ENCODE measurements at places on chromosomes 1 and 21. TPM values are rescaled to one million over a fixed set of nuclear protein-coding genes. Genes with fewer than 3 reads are reported as not detected.

DNA sequence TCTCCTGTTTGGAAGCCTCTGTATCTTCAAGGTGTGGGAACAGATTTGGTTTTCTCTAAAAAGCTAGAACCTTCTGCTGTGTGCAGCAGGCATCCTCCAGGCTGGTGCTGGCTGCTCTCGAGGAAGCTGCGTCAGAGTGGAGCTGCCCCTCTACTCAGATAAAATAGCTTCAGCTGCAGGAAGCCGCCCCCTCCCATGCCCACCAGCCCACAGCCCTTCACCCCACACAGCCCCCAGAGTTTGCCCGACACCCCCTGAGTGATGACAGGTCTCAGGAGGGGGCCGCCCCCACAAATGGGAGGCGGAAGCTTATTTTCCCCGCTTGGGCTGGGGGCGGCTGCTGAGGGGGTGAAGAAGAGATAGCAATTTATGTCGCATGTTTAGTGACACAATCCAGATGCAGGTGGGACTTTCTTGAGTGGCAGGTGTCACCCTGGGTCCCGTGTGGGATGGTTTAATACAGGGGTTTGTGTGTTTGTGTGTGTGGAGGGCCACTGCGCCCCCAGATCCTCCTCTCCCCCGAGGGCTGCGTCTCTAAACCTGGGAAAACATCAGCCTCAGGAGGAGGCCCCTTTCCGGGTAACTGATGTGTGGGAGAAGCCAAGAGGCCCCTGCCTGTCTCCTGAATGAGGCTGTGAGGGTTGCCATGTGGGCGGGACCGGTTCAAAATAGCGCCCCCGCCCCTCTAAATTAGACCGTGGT lies 55.4 kb downstream of the STUM start:
- no peak for DNase-seq

DNA sequence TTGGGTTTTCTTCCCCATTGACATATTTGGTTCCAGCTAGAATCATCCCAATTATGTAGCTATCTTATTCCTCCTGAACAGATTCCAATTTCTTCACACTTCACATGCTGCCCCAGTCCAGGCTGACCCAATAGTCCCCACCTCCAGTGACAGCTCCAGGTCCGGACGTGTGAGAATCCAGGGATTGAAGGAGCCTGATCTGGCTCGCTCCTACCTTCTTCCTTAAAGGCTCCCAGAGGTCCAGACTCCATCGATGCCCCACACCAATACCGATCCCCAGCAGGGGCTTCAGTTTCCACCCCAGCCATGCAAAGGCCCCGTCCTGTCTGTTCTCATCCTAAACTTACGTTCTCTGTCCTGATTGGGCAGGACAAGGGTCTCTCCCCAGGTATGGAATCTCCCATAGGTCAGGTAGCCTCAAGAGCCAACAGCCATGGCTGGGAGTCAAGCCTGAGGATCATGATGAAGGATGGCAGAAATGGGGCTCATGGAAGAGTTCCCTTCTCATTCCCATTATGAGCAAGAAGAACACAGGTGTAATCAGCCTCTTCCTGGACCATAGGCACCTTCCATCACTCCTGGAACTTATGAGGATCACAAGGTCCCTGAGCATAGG lies 20.4 kb upstream of the SLAMF9 start:
- DNase-seq = no peak

- DNase-seq = no peak
These were observed 11.0 kb downstream of the PRDM15 start for GRCh38 chr21:41868062-41868710.

GRCh38 chr21:17759511-17760178 lies 59.5 kb downstream of the C21orf91 start:
- no peak for DNase-seq

DNA sequence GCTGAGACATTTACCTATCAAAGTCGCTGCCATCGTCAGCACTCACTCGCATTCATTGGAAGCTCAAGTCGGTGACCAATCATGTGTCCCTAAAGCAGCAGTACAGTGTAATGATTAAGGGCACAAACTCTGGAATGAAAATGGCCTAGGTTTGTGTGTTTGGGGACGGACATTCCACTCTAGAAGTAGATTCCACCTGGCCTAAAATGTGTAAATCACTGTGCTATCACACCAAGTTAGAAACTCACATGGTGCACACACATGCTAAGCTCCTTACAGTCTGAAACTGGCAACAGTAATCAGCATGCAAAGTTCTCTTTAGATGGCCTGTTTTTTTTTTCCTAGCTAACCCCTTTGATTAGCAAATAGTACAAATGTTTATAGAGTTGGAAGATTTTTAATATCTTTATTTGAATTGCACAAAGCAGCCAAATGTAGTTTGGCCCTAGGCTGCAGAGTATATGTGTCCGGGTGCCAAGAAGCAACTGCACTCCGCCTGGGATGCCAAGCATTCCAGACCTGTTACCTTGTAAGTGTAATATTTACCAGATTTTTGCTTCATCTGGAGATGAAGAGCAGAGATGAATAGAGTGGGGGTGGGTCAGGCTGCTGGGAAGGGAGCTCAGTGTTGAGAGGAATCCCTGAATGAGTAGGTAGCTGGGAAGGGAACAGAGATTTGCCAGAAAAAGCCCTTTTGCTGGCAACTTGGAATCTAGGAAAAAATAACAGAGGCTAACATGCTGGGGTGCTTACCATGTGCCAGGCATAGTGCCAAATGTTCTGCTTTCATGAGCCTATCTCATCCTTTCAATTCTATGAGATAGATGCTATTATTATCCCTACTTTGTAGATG lies 35.2 kb downstream of the TGFB2 start:
- DNase-seq = peak; percentile 63

- no peak for DNase-seq
These were observed 84.2 kb downstream of the PCP4 start for GRCh38 chr21:39951183-39952101.

- no peak for DNase-seq
These were observed 20.7 kb upstream of the CR2 start for GRCh38 chr1:207433435-207433834.

GRCh38 chr1:246647113-246647512 lies 77.1 kb upstream of the SCCPDH start:
- DNase-seq = peak; percentile 46

- DNase-seq = no peak
These were observed 182.1 kb upstream of the ADAMTS5 start for GRCh38 chr21:27149034-27149433.

DNA sequence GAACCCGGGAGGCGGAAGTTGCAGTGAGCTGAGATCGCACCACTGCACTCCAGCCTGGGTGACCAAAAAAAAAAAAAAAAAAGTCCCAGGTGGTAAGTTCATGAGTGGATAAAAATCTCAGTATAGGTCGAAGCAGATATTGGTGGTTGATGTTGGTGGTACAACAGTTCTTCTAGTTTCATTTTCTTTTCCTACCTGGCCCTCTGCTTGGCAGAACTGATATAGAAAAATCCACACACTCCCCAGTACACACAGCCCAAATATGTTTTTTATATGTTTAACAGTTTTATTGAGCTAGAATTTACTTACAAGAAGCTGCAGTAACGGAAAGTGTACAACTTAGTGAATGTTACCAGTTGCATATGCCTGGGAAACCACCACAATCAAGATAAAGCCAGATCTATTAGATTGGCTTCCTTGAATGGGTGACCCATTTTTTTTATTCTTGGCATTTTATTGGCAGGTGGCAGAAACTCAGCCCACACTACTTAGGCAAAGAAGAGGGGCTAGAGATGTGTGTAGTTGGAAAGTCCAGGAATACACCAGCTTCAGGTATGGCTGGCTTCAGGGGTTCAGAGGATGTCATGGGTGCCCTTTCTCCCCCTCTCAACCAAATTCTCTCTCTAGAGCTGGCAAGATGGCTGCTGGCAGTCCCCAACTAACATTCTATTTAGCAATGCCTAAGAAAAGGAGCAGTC lies 118.3 kb upstream of the SLC25A33 start:
- no peak for DNase-seq

- DNase-seq = no peak
These were observed 104.0 kb downstream of the EIF4G3 start for GRCh38 chr1:21072721-21073120.

- DNase-seq = no peak
These were observed 276.3 kb downstream of the MATN1 start for GRCh38 chr1:30447080-30447479.

Gene TEX38
- total RNA-seq = 0.35 TPM

Gene GPR153
- 14.8 TPM for total RNA-seq

Gene SPRR2F
- not detected for total RNA-seq

Gene KPRP
- not detected for total RNA-seq

Gene TAS1R1
- total RNA-seq = 0.49 TPM
